RPMI7951 (cell line): ENCODE measurements at places on chromosomes 11 and 22.
A peak's percentile ranks its signal among the peaks of the same experiment; 100 is the strongest.

DNA sequence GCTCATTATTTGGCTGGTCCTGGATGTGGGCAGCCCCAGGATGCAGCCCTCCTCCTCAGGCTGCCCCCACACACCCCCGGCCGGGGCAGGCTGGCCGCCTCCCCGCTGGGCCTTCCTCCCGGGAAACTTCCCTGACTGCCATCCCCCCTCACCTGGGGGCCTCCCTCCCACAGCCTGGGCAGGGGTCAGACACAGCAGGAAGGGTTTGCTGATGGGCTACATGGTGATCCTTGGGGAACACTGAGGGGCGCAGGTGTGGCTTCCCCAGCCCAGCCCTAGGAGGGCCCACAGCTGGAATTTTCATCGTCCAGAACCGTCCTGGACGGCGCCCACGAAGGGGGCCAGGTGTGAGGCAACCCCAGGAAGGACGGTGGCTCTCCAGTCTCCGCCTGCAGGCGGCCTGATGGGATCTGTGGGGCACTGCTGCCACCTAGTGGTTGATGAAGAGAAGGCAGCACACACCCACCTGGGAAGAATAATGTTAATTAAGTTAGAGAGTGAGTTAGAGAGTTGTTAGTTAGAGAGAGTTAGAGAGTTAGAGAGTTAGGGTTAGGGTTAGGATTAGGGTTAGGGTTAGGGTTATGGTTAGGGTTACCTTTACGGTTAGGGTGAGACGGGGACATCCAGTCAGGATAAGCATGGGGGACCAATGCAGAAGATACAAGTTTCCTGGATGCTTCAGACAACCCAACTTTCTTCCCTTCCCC lies 75.9 kb upstream of the PRR5 start:
- DNase-seq = peak; percentile 46

GRCh38 chr11:130871616-130872015 lies 44.7 kb downstream of the SNX19 start:
- no peak for DNase-seq

GRCh38 chr22:31284281-31285155 lies 7.8 kb downstream of the PIK3IP1 start:
- no peak for DNase-seq

DNA sequence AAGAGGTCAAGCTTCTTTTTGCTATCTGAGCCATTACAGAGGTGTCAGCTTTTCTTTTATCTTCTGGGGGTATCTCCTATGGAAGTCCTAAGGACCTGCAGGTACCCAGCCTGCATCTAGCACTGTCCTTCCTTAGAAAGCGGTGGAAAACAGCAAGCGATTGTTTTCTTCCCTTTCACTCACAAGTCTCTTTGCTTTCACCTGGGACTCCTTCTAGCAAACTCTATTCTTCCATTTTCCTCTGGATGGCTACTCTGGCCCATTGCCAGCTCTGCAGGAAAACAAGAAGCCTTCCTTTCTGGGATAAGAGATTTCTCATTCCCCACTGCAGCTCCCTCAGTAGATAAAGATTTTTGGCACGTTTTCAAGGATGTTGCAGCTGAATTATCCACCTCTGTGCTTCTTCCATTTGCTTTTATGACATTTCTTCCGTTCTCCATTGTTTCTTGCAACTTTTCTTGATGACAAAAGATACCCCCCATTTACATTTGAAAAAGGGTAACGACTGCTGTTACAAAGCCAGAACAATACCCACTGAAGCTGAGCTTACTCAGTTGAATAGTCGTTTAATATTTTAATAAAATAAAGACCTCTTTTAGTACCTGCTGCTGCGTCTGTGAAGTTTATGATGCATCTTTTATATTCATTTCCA lies 40.2 kb upstream of the BDNF start:
- DNase-seq = peak; percentile 36

DNA sequence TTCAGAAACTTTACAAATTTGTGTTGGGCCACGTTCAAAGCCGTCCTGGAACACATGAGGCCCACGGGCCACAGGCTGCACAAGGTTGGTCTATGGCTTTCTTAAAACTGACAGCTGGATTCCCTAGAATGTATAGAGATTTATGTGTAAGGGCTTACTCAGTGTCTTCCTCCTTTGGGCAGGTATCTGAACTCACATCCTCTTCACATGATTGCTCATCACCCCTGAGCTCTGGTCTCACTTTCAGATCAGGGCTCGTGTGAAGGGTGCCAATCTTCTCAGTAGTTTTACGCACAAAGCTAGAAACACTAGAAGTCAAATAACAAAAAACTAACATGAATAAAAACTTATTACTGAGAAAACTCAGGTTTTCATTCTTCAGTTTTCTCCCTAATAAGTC lies 27.1 kb downstream of the HPS5 start:
- no peak for DNase-seq

GRCh38 chr11:126060757-126061171 lies 1.9 kb downstream of the CDON start:
- DNase-seq = no peak

- no peak for DNase-seq
Observed at GRCh38 chr11:132200353-132200936, 830.0 kb downstream of the NTM start.

- DNase-seq = peak; percentile 92
Observed at GRCh38 chr11:8911029-8911823, at the start of gene AKIP1. AKIP1 (plus strand) TSS chr11:8911189; CDS start chr11:8911450, 261 bp downstream.

DNA sequence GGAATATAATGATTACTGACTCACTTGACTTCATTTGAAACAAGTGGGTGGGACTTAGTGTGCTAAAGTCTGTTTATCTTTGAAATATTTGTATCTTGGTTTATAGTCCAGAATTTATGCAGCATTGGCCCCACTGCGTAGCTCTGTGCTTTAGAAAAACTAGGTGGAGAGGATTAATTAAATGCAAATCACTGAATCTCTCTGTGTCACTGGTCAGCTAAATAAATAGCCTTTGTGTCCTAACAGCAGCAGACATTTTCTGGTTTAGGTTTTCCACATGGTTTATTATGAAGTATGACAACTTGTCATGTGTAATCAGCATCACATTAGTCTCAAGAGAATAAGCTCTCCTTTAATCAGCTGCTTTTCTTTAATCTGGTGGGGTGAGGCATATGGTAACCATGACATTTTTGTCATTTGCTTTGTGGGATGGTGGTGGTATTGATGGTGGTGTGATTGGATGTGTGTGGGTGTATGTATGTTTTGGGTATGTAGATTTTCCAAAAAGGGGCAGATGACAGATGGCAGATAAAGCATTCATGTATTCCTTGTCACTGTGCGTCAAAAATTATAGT lies 33.9 kb downstream of the BCL2L13 start:
- peak; percentile 15 for DNase-seq

DNA sequence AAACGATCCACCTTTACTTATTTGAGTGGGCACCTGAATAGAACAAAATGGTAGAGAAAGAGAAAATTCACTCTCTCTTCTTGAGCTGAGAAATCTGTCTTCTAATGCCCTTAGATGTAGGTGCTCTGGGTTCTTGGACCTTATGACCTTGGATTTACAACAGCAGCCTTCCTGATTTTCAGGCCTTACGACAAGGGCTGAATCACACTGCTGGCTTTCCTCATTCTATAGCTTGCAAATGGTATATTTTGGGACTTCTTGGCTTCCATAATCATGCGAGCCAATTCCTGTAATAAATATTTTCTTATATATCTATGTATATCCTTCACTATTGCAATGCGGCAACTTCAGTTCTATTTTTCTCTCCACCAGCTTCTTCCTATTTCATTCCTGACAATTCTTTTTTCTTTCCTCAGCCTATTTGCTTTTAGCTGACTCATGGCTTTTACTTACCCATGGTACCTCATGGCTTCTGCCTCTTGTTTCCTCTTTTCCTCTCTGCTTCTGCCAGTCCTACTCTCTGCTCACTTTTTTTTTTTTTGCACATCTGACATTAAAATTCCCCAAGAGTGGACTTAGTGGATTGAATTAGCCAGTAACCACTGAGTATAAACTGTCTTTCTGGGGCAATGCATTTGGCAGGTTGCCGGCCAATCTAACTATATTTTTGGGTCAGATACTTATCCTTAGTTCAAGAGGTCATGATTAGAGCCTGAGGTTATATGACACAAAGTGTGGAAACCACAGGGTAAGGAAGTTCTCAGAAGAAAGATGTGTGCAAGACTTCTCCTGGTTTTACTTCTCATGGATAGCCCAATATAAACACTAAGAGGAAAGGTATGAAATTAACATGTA lies 359.5 kb downstream of the TMEM135 start:
- DNase-seq = no peak

DNA sequence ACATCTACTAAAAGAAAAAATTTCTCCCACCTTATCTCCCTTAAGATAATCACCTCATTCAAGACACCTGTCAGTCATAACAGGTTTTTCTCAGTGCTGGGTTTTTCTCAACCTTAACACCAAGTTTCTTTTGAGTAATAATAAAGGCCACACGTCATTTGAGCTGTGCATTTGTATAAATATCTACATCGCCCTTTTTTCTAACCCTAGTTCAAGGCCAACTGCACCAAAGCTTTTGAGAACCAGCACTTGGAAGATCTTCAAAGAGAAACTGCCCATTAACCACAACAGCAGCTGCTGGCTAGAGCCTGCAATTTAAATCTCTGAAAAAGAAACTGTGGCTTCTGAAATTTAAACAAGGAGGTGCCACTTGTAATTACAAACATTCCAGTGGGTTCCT lies 6.9 kb downstream of the CADM1 start:
- peak; percentile 71 for DNase-seq

GRCh38 chr11:98053851-98054250 lies 966.9 kb upstream of the CNTN5 start:
- no peak for DNase-seq

DNA sequence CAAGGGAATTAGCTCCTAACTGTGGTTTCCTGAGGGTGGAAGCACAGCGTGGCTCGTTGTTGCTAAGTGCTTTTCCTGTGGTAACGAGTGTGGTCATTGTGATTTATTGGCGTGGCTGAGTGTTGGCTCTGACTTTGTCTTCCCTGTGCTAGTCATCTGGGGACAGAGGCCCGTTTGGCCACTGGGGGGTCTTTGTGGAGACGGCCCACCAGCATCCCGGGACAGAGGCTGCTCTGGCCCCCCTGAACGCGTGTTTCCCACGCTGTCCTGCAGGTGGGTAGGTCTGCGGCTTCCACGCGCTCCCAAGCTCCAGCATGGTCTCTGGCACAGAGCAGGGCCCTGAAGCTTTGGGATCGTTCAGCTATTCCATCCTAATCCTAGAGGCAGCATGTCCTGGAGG lies 1040.0 kb downstream of the TBC1D22A start:
- no peak for DNase-seq

DNA sequence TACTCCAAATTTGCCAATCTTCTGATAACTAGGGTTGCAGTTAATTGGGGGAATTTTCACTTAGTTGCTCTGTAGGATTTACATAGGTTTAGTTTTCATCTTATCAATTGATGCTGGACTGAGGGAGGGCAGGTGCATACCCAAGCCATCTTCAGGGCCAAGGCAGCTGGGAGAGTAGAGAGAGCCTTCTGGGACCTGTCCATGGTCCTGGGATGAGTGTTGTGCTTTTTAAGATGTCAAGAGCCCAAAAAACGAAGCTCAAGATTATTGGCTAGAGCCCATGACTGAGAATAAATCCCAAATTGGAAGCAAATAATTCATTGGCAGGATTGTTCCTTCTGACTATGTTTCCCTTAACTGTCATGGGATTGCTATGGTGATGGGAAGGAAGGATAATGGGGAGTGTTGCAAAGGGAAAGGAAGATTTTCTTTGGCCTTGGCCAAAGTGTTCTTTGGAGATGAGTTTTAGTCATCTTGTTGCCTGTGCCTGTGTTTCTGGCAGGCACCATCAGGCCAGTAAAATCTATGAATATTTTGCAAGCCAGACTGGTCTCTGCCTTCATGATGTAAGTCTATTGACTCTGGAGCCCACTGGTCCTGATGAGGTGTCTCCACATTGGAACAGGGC lies 4.5 kb downstream of the SLC22A6 start:
- no peak for DNase-seq

GRCh38 chr11:104146421-104146820 lies 17.5 kb downstream of the PDGFD start:
- no peak for DNase-seq

- no peak for DNase-seq
Observed at GRCh38 chr11:124627546-124627945, 4.9 kb downstream of the TBRG1 start.

DNA sequence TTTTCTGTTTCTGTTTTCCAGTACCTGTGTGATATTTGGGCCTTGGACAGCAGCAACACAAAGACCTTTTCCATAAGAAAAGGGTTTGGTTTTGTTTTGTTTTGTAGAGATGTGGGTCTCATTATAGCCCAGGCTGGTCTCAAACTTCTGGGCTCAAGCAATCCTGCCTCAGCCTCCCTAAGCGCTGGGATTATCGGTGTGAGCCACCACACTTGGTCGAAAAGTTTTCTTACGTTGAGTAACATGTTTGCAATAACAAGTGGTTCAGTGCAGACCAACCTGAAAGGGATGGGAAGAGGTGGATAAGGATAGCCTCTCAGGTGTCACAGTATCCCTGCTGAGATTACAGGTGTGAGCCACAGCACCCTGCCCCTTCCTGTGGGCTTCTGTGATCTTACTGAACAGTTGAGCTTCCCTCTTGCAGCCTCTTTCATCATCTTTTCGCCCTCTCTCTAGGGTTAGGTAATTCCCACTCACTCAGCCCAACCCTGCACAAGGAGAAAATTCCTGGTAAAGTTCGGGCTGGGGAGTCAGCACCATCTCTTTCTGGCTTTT lies 3.5 kb upstream of the MRPL48 start:
- no peak for DNase-seq

GRCh38 chr11:91248199-91248807 lies 976.3 kb upstream of the FAT3 start:
- DNase-seq = peak; percentile 9

GRCh38 chr11:130418756-130419155 lies 9.7 kb downstream of the ADAMTS8 start:
- DNase-seq = peak; percentile 17

DNA sequence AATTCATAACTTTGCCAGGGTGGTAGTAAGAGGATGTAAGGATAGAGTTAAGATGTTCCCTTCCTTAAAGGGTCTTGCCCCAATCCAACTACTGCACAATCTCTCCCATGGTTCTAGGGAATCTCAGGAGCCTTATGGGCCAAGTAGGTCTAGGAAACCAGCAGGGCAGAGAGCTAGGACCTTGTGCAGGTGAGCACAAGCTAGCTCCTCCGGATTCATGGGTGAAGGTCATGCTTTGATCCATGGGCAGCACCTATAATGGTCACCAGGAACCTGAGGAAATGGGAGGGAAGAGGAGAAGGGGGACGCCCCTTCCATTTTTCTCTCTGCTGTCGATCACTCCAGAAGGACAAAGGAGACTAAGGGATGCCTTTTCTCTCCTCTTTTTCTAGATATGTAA lies 16.8 kb downstream of the KCNJ11 start:
- DNase-seq = peak; percentile 15

DNA sequence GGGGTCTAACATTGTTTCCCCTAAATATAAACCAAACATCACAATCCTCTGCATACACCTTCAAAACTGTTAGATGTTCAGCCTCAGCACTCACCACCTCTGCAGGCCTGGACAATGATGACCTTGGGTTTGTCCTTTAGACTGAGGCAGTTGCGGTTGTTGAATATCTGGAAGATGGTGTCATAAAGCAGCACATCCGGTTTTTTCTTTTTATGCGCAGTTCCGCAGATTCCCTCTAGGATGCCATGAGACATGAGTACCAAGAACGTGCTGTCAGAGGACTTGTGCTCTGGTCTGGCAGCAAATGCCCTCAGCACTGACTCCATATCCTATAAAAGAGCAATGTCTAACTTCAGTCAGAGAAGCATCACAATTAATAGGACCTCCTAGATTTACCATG lies 22.8 kb downstream of the CASP5 start:
- DNase-seq = peak; percentile 3
